ENCODE measurements at places on chromosomes 5 and 9. TPM values are rescaled to one million over a fixed set of nuclear protein-coding genes. Genes with fewer than 3 reads are reported as not detected.
A peak's percentile ranks its signal among the peaks of the same experiment; 100 is the strongest.

GRCh38 chr9:40913928-40914673 lies 214.4 kb downstream of the FOXD4L6 start:
- DNase-seq: no peak

DNA sequence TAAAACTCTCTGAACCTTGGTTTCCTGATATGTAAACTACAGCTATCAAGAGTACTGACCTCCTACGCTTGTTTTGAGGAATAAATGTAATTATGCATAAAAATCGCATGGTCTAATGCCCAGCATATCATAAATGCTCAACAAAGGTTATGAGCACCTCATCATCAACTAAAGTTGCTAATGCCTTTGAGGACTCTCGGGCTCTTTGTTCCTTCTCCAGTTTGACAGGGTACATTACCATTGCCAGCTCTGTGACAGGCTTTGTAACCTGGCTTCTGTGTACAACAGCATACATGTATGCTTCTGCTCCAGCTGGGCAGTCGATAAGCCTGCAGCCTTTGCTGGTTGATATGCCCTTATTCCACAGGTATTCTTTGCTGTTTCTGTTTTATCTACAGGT lies 95.2 kb downstream of the C9orf152 start:
- no peak for DNase-seq

Gene PCDHGA8
- total RNA-seq: 0.14 TPM

GRCh38 chr5:28729067-28729466 lies 1690.7 kb upstream of the CDH9 start:
- DNase-seq: no peak

- no peak for DNase-seq
Measured at GRCh38 chr5:73379435-73379834, 69.1 kb downstream of the FOXD1 start.

GRCh38 chr5:59617186-59617771 lies 276.2 kb downstream of the PDE4D start:
- no peak for DNase-seq

GRCh38 chr5:55218967-55219366 lies 8.1 kb downstream of the MCIDAS start:
- DNase-seq: no peak

Gene SCGB3A2
- not detected for total RNA-seq

Gene FAM169A
- total RNA-seq: 11.1 TPM

DNA sequence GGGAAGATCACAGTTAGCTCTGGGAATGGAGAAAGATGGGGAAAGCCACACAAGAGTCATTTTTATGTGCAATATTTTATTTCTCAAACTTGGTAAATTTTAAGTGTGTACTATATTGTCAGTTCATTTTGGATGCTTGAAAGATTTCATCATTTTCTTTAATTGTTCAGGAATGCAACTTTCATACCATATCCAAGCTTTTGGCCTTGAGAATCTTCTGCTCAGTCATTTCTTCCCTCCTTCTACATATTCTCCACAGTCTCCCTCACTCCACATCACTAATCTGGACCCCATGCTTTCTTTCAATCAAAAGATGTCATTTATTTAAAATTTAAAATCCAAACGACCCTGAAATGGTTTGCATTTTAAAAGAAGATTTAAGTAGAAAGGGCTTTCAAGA lies 135.4 kb downstream of the FAM114A2 start:
- no peak for DNase-seq

- no peak for DNase-seq
Measured at GRCh38 chr5:6419340-6419852, 29.3 kb upstream of the UBE2QL1 start.

DNA sequence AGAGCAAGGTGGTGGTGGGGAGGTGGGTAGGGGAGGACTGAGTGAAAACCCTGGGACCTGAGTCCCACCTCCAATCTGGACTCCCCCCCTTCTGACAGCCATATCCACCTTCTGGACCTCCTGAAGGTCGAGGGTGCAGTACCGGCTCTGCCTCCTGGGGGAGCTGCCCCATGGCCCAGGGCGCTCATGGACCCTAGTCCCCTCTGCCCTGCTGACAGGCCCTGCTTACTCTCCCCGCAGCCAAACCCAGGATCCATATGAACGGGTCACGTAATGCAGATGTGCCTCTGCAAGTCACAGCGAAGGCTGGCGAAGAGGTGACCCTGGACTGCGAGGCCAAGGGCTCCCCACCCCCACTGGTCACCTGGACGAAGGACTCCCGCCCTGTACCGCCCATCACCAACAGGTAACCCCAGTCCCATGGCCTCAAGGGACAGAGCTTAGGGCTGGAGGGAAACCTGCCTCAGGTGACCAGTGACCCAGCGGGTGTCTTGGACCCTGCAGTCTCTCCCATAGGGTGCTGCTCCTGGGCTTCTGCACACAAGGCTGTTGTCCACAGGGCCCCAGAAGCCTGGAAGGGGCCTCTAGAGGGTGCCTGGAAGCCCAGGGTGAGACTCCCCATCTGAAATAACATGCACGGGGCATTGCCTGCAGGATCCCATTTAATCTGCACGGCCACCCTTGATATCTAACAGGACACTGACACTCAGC lies 61.7 kb downstream of the HMCN2 start:
- DNase-seq: no peak

GRCh38 chr5:75672616-75673015 lies 44.6 kb downstream of the POC5 start:
- no peak for DNase-seq

- no peak for DNase-seq
Measured at GRCh38 chr5:74382987-74383593, 257.4 kb downstream of the ENC1 start.

Gene HAND1
- not detected for total RNA-seq

DNA sequence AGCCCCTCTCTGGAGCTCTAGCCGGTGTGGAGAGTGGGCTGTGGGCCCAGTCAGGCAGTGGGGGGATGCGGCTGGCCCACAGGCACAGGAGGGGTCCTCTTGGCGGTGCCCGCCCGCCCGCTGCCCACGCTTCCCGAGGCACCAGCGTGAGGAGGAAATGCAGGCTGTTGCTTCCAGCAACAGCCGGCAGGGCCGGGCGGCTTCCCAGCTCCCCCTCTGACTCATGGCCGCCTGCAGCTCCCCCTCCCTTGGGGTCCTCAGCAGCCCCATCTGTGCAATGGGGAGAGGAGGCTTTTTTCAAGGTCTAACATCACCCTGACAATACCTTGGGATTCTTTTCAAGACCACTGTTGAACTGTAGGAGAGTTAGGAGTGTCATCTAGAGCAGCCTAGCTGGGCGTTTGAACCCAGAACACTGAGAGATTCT lies 10.4 kb downstream of the CXXC5 start:
- no peak for DNase-seq

DNA sequence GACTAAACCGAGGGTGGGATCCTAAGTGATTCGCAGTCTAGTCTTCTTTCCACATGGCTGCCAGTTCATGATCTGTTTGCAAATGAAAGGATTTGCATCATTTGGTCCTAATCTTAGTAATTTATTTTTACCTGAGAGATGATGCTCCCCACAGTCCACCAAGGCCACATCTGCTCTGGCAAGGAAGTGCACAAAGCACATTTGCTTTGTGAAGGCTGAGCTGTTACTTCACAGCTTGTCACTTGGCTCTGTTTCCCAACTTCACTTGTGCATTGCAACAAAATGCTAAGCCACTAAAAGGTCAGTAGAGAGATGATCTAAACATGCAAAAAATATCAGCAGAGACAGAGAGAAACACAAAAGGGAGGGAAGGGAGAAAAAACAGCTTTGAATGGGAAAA lies 128.5 kb upstream of the VLDLR start:
- DNase-seq: no peak

DNA sequence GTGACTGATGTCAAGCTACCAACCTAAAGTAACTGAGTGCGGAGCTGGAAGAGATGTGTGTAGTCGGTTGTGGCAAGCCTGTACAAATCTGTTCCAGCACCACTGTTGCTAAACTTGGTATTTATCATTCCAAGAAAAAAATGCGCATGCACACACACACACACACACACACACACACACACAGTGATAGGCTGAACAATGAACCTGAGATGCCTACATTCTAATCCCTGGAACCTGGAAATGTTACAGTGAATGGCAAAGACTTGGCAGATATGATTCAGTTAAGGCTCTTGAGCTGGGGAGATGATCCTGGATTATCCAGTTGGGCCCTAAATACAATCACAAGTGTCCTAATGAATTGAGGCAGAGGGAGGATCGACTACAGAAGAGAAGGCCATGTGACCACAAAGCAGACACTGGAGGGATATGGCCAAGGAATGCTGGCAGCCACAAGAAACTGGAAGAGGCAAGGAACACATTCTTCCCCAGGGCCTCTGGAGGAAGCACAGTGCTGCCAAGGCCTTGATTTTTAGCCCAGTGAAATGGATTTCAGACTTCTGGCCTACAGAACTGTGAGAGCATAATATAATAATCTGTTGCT lies 49.7 kb upstream of the LHFPL2 start:
- DNase-seq: no peak

DNA sequence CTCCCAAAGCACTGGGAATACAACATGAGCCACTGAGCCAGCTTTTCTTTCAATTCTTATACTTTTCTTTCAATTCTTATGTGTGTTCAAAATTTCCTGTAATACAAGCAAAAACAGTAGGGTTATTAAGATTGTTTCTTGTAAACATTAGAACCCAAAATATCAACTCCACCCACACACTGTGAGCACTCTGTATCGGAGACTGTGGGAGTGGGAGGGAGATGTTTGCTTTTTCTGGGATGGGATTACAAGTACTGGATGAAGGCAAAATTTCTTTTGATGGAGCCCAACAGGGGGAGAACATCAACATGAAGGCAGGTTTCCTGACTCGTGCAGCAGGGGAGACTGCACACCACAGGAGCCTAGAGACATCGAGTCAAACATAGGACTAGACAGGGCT lies 4.7 kb upstream of the CFAP90 start:
- no peak for DNase-seq

- no peak for DNase-seq
Measured at GRCh38 chr9:2180704-2181103, 165.6 kb downstream of the SMARCA2 start.

DNA sequence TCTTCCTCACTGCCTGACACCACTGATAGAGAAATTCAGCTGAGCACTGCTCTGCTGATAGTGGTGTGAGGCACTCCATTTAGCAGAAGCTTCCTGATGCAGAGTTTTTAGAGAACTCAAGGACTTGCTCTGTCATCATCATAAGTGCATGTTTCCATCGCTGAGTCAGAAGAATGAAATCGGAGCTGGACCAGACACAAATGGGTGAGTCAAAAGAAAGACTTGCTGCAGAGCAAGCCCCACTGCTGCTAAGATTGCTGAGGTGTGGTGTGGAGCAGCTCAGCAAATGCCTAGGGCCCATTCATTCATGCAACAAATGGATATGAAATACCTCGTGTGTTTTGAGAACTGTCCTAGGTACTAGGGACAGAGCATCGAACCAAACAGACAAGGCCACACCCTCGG lies 410.2 kb upstream of the SLC30A5 start:
- DNase-seq: peak; percentile 99

Gene ZNF366
- not detected for total RNA-seq

DNA sequence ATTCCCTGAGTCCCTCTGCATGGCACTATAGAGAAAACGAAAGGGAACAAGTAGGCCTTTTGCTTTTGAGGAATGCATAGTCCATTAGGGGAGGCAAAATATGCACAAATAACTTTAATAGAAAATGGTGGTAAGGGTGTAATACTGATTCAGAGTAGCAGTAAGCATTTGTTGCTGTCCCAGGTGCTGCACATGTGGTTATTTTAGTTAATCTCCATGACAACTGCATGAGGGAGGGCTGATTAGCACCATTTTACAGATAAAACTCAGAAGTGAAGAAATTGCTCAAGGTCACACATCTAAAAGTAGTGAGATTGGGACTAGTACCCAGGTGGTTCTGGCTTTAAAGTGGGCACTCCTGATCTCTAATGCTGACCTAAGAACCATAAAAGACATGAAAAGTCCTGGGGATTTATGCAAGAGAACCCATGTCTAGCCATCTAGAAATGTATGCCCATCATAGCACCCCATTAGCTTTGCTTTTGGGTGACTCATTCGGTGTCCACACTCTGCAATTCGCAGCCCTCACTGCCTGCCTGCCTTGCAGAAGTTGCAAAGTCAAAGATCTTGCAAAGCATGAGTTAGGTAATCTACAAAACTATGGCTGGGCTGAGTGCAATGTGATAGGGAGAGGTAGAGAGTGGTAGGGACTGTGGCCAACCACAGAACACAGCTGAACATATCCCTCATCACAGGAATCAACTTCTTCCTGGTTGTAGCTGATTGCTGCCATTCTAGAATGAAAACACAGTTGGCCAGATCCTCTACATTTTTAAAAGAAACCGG lies 195.2 kb downstream of the PTTG1 start:
- no peak for DNase-seq

DNA sequence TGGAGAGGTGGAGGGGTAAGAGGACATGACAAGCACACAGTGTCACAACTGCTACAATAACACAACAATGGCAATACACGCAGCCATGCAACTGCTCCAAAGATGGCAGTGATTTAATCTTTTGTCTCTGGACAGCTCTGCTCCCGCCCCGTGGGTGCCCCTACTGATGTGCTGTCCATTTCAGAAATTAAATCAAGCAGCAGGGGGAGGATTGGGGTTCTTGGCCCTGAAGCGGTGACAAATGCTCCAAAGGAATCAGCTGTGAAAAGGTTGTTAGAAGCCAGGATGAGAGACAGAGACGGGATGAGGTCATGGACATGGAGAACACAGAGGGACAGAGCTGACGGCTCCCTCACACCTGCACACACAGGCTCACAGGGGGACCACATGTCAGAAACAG lies 22.6 kb downstream of the CNTFR start:
- DNase-seq: no peak

GRCh38 chr5:6286404-6286803 lies 91.9 kb downstream of the MED10 start:
- no peak for DNase-seq

Gene QRFP
- total RNA-seq: not detected

DNA sequence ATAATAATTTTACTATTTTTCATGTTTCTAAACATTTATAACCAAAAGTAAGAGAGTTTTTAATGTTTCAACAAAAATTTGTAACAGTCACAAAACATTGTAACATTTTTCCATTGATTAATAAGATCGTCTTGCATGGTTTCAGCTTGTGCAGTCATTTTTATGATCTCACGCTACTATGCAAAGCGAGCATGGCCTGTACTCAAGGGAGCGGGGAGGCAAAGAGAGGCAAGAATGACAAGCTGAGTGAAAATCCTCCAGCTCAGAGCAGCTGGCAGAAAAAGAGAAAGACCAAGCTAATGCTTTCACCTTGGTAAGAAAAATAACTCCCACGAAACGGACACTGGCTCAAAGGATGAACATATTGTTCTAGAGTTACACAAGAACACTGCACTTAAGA lies 90.0 kb upstream of the SV2C start:
- no peak for DNase-seq

Data from epithelial cell of proximal tubule (primary cell).